ENCODE measurements at places on chromosomes 2 and 18. TPM values are rescaled to one million over a fixed set of nuclear protein-coding genes. Genes with fewer than 3 reads are reported as not detected.

Gene L3MBTL4
- total RNA-seq, result 16.3 TPM

Gene SCN9A
- total RNA-seq, result 11.8 TPM

Gene SCG2
- total RNA-seq, result 3.5 TPM

Gene ANO7
- 0.98 TPM for total RNA-seq

- no peaks in the 10 kb centered on the region for H3K4me1 ChIP-seq
- H3K27me3 ChIP-seq, result no peaks in the 10 kb centered on the region
- peaks cover 2% of the 10 kb centered on the region for H3K36me3 ChIP-seq
- no peak overlapping the region for H3K4me3 ChIP-seq
- DNase-seq, result no peak
- H3K27ac ChIP-seq, result no peak overlapping the region
These were observed 16.4 kb downstream of the FARP2 start for GRCh38 chr2:241372361-241372992.

DNA sequence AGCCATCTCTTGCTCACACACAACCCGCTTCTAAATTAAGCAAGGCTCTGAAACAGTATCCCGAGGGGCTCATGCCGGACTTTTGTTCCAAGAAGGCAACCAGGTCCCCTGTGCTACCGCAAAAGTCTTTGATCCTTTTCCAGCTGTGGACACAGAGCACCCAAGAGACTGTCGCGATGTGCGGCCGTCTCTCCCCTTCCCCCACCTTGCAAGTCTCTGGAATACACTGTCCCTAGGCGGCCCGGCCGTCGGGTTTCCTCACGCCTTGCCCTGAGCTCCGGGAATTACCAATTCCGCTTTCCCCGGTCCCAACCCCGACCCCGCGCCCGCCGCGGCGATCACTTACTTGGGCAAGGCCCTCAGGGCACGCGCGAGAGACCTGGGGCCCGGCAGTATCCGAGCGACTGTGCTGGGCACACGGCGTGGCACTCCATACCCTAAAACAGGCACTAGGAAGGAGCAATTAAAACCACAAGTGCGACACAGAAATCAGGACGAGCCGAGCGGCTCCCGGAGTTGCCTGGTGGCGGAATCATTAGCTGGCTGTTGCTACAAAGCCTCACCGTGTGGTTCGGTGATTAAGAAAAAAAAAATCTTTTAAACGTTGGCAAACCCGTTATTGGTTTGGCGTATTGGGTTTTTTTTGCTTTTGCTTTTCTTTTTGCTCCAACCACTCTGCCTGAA, 2.2 kb upstream of the DLX1 start:
- no peak overlapping the region for H3K27ac ChIP-seq
- no peak overlapping the region for H3K4me3 ChIP-seq
- DNase-seq, result no peak
- H3K4me1 ChIP-seq, result no peaks in the 10 kb centered on the region
- peaks cover 10% of the 10 kb centered on the region for H3K27me3 ChIP-seq
- no peaks in the 10 kb centered on the region for H3K36me3 ChIP-seq

- H3K4me1 ChIP-seq, result no peaks in the 10 kb centered on the region
- H3K4me3 ChIP-seq, result no peak overlapping the region
- H3K27ac ChIP-seq, result no peak overlapping the region
- H3K36me3 ChIP-seq, result no peaks in the 10 kb centered on the region
- no peak for DNase-seq
These were observed 171.9 kb upstream of the FHL2 start for GRCh38 chr2:105570757-105571156.

DNA sequence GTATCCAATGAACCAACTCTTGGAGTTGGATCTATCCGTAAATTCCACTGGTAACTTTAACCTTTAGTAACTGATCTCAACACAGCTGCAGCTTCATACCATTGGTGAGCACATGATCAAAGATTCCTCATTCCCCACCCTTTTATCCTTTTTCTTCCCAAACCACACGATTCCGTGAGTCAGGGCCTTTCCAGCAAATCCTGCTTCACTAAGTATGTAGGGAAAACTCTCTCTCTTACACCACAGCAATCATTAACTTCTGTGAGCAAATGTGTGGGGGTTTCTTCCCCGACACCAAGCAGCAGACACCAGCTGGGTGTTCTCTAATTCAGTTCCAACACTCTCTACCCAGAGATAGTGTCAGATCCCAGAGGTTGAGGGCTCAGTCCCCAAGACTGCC, 23.5 kb downstream of the ELP2 start:
- H3K27me3 ChIP-seq, result no peaks in the 10 kb centered on the region
- no peak overlapping the region for H3K27ac ChIP-seq
- H3K4me3 ChIP-seq, result no peak overlapping the region
- peaks cover 23% of the 10 kb centered on the region for H3K36me3 ChIP-seq

DNA sequence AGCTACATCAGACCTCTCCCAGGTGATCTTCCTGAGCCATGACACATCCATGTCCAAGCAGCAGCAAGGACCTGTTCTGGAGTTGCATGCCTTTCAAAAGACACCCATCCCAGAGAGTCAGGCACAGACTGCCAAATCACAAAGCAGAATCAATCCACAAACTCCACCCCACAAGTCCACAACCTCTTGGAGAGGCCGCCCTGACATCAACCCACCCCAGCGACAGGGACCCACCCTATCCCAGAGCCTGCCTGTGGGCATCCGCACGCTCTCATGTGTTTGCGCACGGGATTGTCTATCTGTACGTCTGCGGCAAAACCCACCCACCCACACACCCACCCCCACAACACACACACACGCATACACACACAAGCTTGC, 11.9 kb downstream of the SMAD7 start:
- no peak overlapping the region for H3K4me3 ChIP-seq
- peak overlapping the region; percentile 79 for H3K27ac ChIP-seq
- H3K36me3 ChIP-seq, result peaks cover 13% of the 10 kb centered on the region
- peaks cover 77% of the 10 kb centered on the region for H3K4me1 ChIP-seq

GRCh38 chr2:153477636-153478288, 800 bp downstream of the RPRM start:
- H3K4me1 ChIP-seq, result no peaks in the 10 kb centered on the region
- H3K4me3 ChIP-seq, result no peak overlapping the region
- H3K36me3 ChIP-seq, result no peaks in the 10 kb centered on the region

- H3K4me3 ChIP-seq, result no peak overlapping the region
- DNase-seq, result no peak
- no peaks in the 10 kb centered on the region for H3K27me3 ChIP-seq
- no peak overlapping the region for H3K27ac ChIP-seq
These were observed 242.5 kb downstream of the SH3BP4 start for GRCh38 chr2:235194351-235194750.

GRCh38 chr18:23798249-23798648, 109.0 kb downstream of the LAMA3 start:
- no peak for DNase-seq
- no peaks in the 10 kb centered on the region for H3K36me3 ChIP-seq
- H3K4me1 ChIP-seq, result no peaks in the 10 kb centered on the region
- H3K4me3 ChIP-seq, result no peak overlapping the region
- H3K27ac ChIP-seq, result no peak overlapping the region
- H3K27me3 ChIP-seq, result no peaks in the 10 kb centered on the region

DNA sequence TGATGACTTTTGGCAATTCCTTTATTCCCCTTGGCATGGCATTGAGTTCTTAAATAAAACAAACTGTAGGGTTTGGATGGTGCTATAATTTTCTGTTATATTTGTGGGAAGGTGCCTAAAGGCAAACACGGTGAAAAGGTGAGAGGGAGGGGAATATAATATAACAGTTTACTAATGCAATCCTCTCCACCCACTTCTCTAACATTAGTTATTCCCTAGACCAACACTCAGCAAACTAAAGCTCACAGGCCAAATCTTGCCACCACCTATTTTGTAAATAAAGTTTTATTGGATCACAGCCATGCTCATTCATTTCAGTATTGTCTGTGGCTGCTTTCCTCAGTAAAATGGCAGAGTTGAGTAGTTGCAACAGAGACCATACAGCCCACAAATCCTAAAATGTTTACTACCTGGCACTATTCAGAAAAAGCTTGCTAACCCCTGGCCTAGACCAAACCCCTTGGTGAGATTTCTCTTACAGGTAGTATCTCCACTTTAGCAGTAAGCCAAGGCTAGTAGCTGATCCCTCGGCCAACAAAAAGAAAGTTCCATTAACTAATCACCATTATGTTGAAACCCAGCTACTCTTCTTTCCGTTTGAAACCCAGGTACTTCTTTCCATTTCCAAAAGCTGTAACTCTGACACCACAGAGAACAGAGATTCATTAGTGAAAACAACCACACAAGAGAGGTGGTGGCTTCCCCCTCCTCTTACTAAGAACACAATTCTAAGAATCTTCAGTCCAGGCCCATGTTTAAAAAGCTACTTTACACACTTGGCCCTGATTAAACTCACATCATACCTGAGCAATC, 136.1 kb upstream of the CHAC2 start:
- H3K27me3 ChIP-seq, result no peaks in the 10 kb centered on the region
- H3K4me1 ChIP-seq, result no peaks in the 10 kb centered on the region
- H3K27ac ChIP-seq, result no peak overlapping the region
- no peak for DNase-seq

GRCh38 chr2:43009448-43009847, 217.0 kb downstream of the ZFP36L2 start:
- no peak overlapping the region for H3K27ac ChIP-seq
- no peaks in the 10 kb centered on the region for H3K27me3 ChIP-seq
- H3K4me1 ChIP-seq, result peaks cover 10% of the 10 kb centered on the region
- no peak overlapping the region for H3K4me3 ChIP-seq
- no peak for DNase-seq

- H3K27me3 ChIP-seq, result no peaks in the 10 kb centered on the region
- no peak overlapping the region for H3K4me3 ChIP-seq
These were observed 233.5 kb downstream of the DYM start for GRCh38 chr18:49227001-49227380.

GRCh38 chr2:132795220-132795619, 125.2 kb upstream of the LYPD1 start:
- no peaks in the 10 kb centered on the region for H3K36me3 ChIP-seq
- no peaks in the 10 kb centered on the region for H3K27me3 ChIP-seq
- no peak overlapping the region for H3K4me3 ChIP-seq
- no peak overlapping the region for H3K27ac ChIP-seq
- no peaks in the 10 kb centered on the region for H3K4me1 ChIP-seq

Data from lung (tissue), 17 donors.